ENCODE measurements at places on chromosomes 4 and X.

DNA sequence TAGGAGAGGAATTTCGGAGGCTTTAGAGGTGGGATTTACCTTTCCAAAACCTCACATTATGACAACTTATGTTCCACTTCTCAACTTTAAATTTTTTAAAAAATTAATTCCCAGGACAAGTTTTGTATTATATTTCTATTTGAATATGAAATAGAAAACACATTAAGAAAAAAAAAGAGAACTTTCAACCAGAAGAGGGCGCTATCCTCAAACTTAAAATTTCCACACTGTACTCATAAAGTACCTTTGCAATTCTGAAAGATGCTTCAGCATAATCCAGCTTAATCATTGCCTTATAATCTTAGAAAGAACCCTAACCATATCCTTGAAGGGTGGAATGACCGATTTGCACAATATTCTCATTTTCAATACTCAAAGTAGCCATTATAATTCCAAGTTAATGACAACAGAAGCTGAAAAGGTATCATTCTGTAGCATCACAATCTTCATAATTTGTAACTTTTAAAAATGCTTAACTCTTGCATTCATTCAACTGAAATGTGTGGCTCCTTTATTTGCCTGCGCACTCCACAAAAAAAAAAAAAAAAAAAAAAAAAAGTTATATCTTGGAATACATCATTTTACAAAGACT, 158.0 kb downstream of the KCNIP4 start:
- no peak for DNase-seq

DNA sequence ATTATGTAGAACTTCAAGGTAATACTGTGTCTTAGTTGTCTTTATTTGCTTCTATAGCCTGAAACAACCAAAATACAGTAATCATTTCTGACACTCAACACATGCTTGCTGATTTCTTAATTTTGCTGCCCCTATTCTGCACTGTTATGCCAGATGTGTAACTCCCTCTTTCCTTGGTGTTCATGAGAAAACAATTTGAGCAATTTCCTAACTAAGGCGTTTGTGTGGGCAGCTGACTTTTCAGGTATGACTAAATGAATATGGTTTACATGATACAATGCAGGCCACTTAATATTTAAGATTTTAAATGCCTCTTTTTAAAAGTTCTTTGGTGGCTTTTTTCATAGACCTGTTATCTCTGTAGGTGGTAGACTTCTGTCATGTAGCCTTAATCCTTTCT, 46.1 kb upstream of the CENPE start:
- no peak for DNase-seq

- no peak for DNase-seq
These were observed 23.9 kb downstream of the ACSL4 start for GRCh38 chrX:109709129-109709631.

DNA sequence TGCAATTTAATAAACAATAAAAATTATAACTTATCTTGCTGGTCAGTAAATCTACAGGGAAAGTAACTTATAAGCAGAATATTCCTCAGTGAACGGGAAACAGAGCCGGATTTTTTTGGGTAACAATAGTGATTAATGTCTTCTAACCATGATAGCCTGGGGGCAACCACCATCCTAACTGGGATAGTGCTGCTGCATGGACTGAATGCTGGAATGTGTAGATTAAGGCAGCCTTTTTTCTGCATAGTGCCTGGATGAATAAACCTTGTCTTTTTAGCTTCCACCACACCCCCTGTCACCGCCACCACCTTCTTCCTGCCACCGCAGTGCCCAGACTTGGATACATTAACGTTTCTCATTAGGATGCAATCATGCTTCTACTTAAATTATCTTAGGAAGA, 83.6 kb upstream of the LNX1 start:
- no peak for DNase-seq

- DNase-seq = no peak
These were observed 69.4 kb downstream of the CLCN5 start for GRCh38 chrX:49991758-49992157.

- DNase-seq = no peak
These were observed 23.7 kb upstream of the TLR7 start for GRCh38 chrX:12843061-12843667.

- no peak for DNase-seq
These were observed 86.9 kb upstream of the NWD2 start for GRCh38 chr4:37157476-37158167.

- DNase-seq = no peak
These were observed 38.8 kb downstream of the SLC34A2 start for GRCh38 chr4:25694466-25694865.

GRCh38 chrX:113726898-113727297, 857.0 kb upstream of the HTR2C start:
- no peak for DNase-seq

GRCh38 chr4:55499495-55499894, 47.2 kb downstream of the CLOCK start:
- DNase-seq = no peak

GRCh38 chrX:112266136-112266535, 183.6 kb upstream of the TRPC5 start:
- DNase-seq = no peak

DNA sequence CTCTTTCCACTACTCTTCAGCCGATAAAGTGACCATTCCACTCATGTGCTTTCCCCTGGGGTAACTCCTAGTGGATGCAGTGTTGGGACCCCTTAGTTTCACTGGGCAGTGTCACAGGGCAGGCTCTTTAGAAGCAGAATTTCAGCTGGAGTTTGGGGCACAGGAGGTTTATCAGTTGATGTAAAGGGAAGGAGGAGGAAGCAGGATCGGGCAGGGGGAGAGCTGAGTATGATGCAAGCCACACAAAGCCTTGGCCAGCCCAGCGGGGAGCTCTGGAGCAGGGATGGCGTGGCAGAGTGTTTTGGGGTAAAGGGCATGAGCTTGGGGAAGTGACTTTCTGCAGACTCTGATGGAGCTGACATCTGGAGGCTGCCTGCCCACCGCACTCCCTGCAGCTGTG, 19.3 kb downstream of the WDR13 start:
- no peak for DNase-seq

GRCh38 chr4:84481860-84482245, 17.2 kb downstream of the NKX6-1 start:
- no peak for DNase-seq

DNA sequence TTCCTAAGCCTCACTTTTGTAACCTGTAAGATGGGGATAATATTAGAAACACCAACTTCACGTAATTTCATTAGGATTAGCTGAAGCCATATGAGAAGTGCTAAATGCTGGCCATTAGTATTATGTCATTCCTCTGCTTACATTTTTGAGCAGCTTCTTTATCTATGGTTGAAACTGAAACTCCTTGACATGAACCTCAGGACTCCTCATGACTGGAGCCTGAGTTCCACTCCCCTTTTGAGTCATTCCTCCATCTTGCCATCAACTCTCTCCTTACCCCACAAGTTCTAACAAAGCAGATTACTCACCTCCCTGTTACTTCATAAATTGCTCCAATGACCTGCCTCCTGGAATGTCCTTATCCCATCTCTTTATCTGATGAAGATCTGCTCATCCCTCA, 123.2 kb upstream of the KCNIP4 start:
- DNase-seq = no peak

DNA sequence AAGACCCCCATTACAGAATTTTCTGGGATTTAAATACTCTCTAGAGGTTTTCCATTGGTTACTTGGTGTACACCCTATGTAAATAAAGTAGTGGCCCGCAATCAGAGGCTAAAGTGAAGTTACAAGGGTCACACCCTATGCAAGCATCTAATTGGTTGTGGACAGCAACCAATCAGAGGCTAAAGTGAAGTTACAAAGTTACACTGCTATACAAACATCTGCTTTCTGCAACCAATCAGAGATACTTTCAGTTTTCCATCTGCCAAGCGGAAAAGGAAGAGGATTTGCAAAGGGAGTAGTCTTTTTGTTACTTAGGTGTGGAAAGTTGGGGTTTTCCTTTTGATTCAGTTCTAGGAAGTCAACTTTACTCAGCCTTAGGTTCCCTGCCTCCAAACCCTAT, 2.0 kb upstream of the ATRX start:
- DNase-seq = no peak

DNA sequence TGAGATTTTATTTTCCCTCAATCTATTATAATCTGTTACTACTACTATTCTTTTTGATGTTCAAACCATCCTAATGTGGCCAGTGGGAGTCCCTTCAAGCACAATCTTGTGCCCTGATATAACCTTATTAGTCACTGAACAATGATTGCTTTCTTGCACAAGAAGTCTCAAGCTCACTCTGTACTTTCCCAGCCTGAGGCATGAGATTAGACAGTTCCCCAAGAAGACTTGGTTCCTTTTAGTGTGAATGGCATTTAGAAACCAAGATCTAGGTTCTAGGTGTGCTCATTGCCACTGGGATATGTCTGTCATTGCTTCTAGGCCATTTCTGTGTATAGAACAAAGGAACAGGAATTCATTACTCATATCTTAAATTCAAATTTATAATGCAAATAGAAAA, 28.0 kb upstream of the RBM41 start:
- no peak for DNase-seq

GRCh38 chr4:188025476-188025875, 29.9 kb downstream of the ZFP42 start:
- no peak for DNase-seq

- no peak for DNase-seq
These were observed 29.7 kb downstream of the FAM53A start for GRCh38 chr4:1654216-1654955.

DNA sequence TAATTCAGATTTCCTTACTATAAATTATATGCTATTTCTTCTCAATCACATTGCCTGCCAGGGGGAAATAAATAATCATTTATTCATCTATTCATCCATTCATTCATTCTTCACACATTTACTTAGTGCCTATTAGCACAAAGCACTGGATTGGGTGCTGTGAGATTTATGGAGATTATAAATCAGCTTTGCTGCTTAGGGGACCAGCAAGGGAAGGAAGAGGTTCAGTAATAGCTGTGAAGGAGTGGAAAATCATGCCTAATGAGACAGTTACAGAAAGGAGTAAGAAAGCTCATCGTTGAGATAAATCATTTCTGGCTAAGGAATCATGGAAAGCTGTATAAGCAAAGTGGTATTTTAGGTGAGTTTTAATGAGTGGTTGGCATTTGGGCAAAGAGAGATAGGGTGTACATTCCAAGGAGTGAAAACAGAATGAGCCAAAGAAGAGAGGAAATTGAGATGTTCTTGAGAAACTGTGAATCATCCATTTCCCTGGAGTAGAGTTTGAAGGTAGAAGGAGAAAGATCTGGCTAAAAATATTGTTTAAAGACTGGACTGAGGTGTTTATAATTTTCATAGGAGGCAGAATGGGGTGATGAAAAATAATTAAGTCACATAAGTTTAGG, 9.6 kb downstream of the ARSJ start:
- DNase-seq = no peak

DNA sequence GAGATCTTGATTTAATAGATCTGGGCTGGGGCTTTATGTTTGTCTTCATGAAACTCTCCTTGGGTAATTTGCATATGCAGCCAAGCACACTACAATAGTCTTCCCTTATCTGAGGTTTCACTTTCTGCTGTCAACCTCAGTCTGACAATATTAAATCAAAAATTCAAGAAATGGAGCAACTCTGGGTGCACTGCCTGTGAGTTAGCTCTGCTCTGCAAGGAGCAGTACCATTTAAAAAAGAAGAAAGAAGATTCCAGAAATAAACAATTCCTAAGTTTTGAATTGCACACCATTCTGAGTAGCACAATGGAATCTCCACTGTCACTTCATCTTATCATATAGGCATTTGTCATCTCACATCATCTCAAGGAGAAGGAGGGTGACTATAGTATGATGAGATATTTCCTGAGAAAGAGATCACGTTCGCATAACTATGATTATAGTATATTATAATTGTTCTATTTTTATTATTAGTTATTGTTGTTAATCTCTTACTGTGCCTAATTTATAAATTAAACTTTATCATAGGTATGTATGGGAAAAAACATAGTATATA, 9.4 kb downstream of the FNIP2 start:
- no peak for DNase-seq

All from posterior cingulate gyrus (tissue), 11 donors.